ENCODE measurements at places on chromosomes 1 and 21.

DNA sequence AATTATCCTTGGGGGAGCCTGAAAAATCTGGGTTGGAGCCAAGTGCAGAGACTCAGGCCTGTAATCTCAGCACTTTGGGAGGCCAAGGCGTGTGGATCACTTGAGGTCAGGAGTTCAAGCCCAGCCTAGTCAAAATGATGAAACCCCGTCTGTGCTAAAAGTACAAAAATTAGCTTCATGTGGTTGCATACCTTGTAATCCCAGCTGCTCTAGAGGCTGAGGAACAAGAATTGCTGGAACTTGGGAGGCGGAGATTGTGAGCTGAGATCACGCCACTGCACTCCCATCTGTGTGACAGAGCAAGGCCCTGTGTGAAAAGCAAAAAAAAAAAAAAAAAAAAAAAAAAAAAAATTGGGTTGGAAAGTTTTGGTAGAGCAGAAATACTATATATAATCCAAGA is 1563.6 kb upstream of the PRMT6 start:
- DNase-seq, result no peak

DNA sequence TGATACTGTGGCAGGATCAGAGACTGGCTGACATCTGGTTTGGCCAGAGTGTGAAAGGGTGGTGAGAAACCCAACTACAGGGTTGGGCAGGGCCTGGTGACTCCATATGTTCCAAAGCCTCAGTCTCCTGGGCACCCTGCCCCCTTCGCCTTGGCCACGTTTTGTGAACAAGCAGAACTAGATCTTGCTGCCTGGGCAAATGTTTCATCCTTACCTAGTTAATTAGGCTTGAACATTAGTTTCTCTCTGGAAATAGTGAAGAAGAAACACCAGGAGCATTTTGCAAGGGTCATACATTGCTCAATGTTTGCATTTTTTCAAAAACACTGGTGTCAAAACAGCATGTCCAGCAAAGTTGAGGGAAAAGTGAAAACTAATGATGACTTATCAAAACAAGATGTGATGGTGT is 60.5 kb downstream of the MAP3K7CL start:
- no peak for DNase-seq

GRCh38 chr1:59936358-59936821 is 9.8 kb upstream of the CYP2J2 start:
- DNase-seq, result no peak

DNA sequence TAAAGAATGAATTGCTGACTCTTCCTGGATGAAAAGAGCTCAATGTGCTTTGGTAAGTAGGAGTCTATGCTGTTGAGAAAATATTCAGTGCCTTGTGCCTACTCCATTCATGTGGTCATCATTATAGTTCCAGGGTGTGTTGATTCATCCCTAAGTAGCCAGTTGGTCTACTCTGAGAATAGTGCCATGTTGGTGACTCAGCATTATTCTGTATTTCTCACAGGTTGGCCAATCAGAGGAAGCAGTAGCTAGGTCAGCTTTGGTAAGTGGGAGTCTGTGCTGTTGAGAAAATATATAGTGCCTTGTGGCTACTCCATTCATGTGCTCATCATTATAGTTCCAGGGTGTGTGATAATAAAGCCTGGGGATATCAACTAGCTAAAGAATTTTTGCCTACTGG is 397.3 kb downstream of the AGBL4 start:
- DNase-seq, result no peak

- no peak for DNase-seq
Observed at GRCh38 chr1:230348386-230349019, 77.6 kb downstream of the PGBD5 start.

DNA sequence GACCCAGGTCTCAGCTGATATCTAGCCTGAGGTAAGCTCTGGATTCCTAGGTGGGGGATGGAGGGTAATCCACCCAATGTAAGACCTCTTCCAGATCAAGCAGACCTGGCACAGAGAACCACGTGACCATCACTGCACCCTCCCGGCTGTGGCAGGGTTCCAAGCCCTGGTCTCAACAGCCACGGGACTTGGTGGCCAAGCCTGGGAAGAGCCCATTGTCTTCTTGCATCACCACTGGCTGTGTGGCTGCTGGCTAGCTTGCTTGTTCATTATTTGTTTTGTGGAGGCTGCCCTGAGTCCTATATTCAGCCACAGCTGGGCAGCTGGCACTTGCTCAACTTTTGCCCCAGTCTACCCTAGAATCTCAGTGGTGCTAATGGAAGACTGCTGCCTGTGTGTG is 24.1 kb upstream of the NFASC start:
- peak; percentile 29 for DNase-seq

- no peak for DNase-seq
Observed at GRCh38 chr1:152960452-152961044, 9.9 kb upstream of the SPRR4 start.

DNA sequence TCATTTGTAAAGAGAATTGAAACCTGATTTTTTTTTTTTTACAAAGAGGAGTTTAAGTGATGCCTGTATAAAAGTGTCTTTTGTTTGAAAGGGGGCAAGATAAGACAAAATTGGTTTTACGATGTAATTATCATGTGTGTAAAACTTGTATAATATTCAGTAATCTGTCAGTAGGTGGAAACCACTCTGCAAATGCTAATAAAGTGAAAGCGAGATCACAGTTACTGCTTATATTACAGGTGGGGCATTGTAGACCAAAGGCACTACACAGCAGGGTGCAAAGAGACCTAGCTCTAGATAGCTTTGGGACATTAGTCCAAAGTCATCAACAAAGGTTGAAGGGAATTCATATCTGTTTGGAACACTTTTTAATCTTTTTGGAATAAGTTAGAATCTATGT is 174.2 kb downstream of the LHX8 start:
- DNase-seq, result no peak

- no peak for DNase-seq
Observed at GRCh38 chr1:40133839-40134238, 27.3 kb upstream of the RLF start.

DNA sequence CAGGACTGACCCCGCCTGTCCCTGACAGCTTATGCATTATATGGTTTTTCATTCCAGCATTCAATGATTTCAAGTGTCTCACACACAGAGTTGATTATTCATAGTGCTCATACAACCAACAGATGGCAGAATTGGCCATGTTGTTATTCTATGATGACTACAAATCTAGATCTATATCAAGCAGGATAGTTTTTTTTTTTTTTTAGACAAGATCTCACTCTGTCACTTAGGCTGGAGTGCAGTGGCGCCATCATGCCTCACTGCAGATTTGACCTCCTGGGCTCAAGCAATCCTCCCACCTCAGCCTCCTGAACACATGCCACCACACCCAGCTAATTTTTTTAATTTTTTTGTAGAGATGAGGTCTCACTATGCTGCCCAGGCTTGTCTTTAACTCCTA is 40.1 kb upstream of the LRRC8D start:
- no peak for DNase-seq

GRCh38 chr1:52707927-52708655 is 9.9 kb upstream of the COA7 start:
- no peak for DNase-seq

DNA sequence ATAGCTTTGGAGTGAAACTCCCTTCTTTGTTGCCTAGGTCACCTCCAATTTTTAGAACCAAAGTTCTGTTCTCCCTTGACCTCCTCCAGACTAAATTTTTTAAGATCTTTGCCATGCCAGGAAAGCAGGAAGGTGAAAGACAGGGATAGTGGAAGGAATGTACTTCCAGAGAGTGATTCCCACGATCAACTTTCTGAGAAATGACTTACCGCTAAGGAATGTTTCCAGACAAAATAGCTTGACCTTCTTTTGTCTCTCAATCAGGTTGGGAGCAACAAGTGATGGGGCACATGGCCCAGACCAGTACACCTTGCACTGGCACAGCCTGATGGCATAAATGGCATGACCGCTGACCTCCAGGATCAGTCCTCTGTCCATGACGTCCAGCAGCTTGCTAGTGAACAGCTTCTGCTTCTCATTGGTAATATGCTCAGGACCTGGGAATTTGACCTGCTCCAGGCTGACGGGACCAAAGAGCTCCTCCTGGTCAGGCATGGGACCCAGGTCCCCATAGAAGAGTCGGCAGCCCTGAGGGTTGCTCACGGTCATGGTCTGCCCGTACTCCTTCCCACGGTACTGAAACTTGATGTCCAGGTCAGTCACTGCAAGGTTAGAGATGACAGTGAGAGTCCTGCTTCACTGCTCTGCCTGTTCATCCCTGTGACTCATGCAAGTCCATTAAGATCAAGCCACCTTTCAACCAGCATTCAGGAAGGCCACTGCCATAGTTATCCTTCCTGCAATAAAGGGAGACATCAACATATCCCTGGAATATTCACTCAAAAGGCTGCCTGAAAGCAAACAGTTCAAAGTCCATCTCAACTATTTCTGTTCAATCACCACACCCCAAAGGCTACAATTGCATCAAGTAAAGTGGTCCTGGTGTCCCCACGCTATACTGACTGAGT is 6.2 kb upstream of the C1orf74 start:
- DNase-seq, result no peak

GRCh38 chr1:86776108-86776507 is 71.7 kb downstream of the SH3GLB1 start:
- DNase-seq, result no peak

DNA sequence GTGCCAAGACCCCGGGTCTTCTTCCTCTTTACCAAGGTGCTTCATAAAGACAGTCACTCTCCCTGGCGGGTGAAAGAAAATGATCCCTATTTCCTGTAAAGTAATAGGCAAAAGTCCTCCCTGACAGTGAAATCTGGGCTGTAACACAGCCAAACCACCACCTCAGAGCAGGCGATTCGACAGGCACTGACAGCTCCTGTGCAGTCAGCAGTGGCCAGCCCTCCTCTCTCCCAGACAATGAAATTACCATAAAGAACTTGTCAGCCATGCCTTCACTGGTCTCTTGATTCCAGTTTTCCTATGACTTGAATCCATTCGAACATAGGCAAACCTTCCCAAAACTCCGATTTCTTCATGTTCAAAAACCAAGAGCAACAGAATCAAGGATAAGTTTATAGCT is 492.2 kb upstream of the DAB1 start:
- no peak for DNase-seq

DNA sequence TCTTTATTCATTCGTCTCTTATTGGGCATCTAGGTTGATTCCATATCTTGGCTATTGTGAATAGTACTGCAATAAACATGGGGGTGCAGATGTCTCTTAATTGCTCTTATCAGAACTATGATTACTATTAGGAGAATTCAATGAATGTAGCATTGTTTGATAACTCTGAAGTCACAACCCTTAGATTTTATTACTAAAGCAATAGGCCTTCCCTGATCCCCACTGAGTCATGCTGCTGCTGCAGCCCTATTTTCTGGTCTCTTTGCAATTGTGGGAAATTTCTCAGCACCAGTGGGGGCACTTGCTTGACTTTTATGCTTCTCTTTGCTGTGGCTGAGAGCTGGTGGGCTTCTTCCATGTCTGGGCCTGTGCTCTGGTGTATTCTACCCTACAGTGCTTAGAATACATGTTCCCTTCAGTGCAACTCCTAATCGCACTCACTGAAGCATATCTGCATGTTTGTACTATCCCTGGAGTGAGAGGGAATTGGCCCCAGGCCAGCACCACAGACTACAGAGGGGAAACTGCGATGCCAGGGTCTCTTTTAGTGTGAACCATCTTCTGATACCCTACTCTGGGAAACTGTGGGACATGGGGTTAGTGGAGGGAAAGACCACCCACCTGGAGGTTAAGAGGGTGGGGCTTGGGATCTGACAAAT is 52.2 kb upstream of the ROR1 start:
- DNase-seq, result no peak

- no peak for DNase-seq
Observed at GRCh38 chr21:46065914-46066551, 31.9 kb upstream of the COL6A2 start.

DNA sequence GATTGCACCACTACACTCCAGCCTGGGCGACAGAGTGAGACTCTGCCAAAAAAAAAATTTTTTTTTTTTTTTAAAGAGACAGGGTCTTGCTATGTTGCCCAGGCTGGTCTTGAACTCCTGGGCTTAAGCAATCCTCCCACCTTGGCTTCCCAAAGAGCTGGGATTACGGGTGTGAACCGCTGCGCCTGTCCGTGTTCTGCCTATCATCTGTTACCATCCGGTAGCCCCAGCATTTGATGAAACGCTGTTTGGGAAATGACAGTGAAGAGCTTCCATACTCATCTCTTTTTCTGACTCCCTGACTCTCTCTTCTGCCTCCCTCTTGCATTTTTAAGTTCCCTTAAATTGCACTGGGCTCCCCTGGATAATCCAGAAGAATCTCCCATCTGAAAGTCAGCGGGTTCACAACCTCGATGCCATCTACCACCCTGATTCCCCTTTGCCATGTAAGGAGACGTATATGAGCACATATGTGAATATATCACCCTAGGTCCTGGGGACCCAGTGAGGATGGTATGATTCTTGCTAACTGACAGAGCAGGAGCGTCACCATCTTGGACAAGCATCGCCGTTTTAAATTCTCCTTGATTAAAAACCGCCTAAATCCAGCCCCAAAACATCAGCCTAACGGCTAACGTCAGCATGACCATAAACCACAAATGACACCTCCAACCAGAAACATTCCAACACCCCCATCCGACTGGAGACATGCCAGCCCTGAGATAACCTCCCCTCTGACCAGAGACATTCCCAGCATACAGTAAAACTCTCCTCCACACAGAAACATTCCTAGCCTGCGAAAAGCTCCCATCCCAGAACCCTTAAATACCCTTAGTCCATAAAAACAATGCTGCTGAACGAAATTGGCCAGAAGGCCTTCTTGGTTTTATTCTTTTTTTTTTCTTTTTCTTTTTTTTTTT is 12.4 kb downstream of the TNFRSF8 start:
- DNase-seq, result no peak

GRCh38 chr1:185972096-185972850 is 238.1 kb downstream of the HMCN1 start:
- DNase-seq, result no peak

- DNase-seq, result no peak
Observed at GRCh38 chr21:41691205-41692184, 75.4 kb downstream of the RIPK4 start.

GRCh38 chr1:3465935-3466321 is 11.5 kb downstream of the ARHGEF16 start:
- no peak for DNase-seq

DNA sequence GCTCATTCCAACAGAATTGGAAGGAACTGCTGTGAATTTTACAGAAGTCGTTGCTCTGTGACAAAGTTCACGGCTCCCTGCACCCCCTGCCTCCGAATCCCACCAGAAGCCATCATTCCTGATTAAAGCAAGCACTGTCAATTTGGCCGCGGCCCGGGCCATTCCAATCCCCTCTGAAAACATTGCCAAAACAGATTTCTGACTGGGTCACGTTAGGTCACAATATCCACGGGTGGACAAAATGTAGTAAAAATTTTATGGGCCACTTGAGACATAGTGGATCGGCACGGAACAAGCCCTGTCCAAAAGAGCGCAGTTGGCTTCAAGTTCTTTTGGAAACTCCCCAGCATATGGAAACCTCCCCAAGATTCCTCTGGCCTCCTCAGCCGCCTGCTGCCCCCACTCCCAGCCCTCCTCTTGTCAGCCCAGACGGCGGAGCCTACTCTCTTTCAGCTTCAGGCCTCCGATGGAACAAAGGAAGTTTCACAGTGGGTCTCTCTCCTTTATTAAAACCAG is 67.2 kb upstream of the IFNAR2 start:
- DNase-seq, result no peak

- DNase-seq, result no peak
Observed at GRCh38 chr1:40853113-40853884, 8.9 kb downstream of the CITED4 start.

- DNase-seq, result no peak
Observed at GRCh38 chr1:67558449-67559193, 126.4 kb upstream of the GADD45A start.

Data from hypothalamus (tissue), 51 donors.